H1 (cell line): ENCODE measurements at places on chromosomes 5 and 9.

- no peak for DNase-seq
These were observed 16.2 kb upstream of the FSD1L start for GRCh38 chr9:105431424-105432246.

- no peak for DNase-seq
These were observed 328.1 kb downstream of the HINT1 start for GRCh38 chr5:130836729-130837649.

GRCh38 chr9:75487856-75488718 is 399.8 kb downstream of the OSTF1 start:
- no peak for DNase-seq

DNA sequence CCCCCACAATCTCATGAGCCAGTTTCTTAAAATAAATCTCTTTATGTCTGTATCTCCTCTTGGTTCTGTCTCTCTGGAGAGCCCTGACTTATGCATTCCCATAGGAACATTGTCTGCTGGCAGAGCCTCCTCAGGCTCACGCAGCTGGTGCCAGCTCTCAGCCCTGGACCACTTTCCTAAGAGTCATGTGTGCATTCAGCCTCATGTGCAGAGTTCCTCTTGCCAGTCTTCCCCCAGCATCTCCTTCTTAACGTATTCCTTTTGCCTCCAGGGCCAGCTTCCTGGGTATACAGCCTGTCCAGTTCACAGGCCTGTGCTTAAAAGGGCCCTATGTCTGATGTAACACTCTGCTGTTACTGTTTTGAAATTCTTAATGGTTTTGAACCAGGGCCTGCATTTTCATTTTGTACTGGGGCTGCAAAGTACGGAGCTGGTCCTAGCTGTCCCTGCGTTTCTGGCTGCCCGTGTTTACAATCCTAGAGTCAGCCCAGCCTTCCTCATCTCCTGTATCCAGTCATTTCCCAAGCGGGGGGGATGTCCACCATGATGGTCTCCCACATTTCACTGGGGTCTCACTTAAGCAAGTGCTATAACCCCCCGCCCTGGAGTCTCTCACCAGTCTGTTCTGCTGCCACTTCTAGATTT is 18.1 kb downstream of the ANKRD33B start:
- no peak for DNase-seq

GRCh38 chr5:36252722-36253365 is 11.1 kb upstream of the NADK2 start:
- no peak for DNase-seq

DNA sequence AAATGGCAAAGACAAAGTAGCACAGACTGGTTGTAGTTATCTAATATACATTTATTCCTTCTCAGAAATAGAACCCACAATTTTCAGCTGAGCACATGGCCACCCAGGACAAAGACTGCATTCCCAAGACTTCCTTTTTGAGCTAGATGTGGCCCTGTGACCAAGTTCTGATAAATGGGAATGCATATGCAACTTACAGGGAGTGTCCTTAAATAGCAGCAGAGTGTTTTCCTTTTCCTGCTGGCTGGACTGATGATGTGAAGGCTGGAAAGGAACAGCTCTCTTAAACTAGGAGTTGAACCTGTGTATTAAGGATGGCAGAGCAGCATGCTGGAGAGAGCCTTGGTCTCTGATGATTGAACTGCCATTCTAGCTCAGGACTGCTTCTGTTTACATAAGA is 74.7 kb upstream of the TNPO1 start:
- no peak for DNase-seq

GRCh38 chr5:97046270-97046982 is 96.0 kb downstream of the LIX1 start:
- no peak for DNase-seq

DNA sequence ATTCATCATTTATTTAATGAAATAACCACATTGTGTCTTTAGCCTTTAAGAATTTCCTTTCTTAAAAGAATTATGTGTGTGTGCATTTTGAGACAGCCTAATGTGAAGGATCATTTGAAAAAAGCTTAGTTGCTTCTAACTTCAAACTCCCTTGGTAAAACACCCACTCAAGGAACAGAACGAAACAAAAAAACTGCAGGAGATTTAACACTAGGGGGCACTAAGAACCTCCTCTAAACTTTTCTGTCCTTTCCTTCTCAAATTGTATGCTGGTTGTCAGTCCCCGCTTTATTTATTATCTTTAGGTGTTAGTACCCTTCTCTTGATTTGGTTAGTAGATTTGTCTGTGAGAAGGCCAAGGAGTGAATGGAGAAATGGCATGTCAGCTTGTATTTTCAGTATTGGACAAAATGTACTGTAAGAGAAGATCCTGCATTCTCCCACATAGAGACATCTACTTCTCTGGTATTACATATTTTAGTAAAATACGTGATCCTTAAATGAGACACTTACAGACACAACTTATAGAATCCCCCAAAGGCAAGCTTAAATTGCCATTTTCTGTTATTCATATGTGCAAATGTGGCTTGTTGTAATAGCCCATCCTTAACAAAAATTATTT is 229.7 kb downstream of the MRPS30 start:
- no peak for DNase-seq

- DNase-seq, result no peak
These were observed 136.6 kb downstream of the GABBR2 start for GRCh38 chr9:98572054-98572627.

- peak; percentile 17 for DNase-seq
These were observed 36.4 kb downstream of the GLT6D1 start for GRCh38 chr9:135602789-135603481.

DNA sequence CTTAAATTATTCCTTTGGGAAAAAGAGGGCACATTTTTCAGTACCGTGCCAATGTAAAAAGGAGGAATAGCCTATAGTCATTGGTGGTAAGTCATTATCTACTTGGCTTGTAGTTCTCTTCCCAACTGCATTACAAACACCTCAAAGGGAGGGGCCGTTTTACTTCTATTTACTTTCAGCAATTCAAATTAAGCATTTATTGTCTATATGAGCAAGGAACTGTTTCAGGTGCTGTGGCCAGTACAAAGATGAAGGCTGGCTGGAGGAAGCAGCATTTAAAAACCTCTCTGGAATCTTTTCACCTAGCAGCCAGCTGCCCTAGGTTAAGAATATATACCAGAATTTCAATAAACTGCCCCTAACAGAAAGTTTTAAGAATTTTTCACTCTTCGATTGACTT is 48.9 kb downstream of the SEMA6A start:
- no peak for DNase-seq

DNA sequence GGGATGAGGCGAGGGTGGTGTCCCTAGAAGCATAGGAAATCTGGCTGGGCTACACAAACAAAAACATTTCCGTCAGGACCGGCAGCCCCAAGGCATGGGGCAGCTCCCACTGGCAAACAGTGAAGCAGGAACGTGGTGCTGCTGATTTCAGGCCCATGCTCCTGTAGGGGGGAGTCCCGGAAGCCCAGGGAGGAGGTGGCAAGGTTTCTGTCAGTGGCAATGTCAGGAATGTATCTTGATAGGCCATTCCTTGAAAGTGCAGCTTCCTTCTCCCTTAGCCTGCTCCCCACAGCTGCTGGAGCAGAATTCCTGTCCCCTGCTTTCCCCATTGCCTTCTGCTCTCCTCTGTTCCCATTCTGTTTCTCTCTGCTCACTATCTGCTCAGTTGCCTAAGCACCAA is 42.4 kb downstream of the MRRF start:
- no peak for DNase-seq

- peak; percentile 9 for DNase-seq
These were observed 302.5 kb downstream of the TENT4A start for GRCh38 chr5:7015586-7016256.

DNA sequence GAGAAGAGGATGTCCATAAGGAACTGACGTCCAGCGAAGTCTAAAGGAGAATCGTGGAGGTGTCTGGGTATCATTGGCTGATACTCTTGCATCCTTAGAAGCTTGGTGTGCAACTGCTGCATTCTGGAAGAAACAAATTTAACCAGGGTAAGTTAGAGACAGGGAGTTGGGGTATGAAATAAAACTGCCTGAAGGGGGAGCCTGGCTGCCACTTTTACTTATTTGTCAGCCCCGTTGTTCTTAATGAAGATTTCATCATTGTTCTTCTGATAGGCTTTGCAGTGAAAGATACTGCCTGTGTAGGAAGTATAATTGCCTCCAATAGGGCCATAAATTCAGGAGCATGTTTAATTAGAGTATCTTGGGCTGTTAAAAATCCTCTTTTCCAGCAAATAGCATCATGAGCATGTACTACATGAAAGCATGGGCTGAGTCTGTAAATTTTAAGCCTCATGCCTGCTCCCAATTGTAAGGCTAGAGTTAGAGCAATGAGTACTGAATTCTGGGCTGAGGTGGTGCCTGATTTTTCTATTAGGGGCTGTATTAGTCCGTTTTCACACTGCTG is 1264.5 kb upstream of the ACO1 start:
- no peak for DNase-seq

DNA sequence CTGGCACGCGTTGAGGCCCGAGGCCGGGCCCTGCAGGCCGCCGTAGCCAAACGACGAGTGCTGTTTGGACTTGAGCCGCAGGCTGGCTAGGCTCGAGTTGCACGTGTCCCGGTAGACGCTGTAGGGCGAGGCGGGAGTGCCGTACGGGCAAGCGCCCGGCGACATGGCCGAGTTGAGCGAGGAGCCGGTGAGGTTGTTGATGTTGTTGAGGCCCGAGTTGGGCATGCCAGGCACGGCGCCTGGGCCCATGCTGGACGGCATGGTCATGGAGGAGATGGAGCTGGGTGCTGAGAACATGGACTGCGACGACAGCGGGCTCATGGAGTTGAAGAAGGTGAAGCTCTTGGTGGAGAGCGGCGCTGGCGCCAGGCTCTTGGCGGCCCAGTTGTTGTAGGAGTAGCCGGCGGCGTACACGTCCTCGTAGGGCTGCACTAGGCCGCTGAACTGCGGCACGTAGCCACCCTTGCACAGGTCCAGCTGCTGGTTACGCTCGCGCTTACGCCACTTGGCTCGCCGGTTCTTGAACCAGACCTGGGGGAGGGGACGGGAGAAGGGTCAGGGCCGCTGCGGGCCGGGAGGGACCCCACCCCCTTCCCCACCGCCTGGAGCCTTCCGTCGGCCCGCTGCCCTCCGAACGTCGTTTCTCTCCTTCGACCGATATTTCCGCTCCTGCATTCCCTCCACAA is 5.1 kb downstream of the PITX1 start:
- DNase-seq, result peak; percentile 79

GRCh38 chr5:74226716-74227485 is 413.6 kb downstream of the ENC1 start:
- no peak for DNase-seq

- DNase-seq, result peak; percentile 51
These were observed 286.0 kb upstream of the TUSC1 start for GRCh38 chr9:25964239-25964638.

DNA sequence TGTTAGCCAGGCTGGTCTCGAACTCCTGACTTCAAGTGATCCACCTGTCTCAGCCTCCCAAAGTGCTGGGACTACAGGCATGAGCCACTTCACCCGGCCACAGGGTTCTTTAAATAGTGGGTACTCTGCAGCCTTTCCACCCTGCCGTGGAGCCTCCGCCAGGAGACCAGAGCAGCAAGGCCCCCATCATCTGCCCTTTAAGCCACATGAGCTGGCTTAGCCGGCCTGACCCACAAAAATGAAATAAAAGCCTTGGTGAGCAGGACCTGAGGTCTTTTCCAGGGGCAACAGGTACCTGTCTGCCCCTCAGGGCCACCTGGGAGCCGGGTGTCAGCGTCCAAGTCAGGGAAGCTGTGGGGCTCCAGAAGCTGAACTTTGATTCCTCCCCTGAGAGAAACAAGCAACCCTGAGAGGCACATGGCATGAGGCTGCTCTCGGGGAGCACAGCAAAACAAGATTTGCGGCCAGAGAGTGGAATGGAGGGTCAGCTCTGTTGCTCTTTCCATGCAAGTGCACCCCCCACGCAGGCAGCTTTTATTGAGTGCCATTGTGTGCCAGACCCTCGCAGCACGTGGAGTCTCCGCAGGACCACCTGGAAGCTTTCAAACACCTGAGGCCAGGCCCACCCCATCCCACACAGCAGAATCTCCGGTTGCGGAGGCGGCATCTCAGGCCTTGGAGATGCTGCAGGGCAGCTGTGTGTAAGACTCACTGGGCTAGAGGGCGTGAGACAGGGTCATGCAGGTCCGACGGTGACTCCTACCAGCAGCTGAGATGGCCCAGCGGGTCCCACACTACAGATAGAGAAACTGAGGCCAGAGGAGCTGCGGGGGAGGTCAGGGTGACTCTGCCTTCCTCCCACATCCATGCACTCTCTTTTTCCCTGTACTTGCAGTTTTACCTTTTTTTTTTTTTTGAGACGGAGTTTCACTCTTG is 4.8 kb upstream of the WNK2 start:
- DNase-seq, result no peak

- no peak for DNase-seq
These were observed 20.7 kb downstream of the FAXDC2 start for GRCh38 chr5:154829589-154830218.
